ENCODE measurements at places on chromosomes 7 and 10.

GRCh38 chr7:70037171-70037933 is 439.1 kb downstream of the AUTS2 start:
- no peak for DNase-seq

- no peak for DNase-seq
Observed at GRCh38 chr7:3691478-3692158, 390.6 kb downstream of the SDK1 start.

GRCh38 chr10:113004069-113004618 is 54.1 kb downstream of the TCF7L2 start:
- DNase-seq, result no peak

GRCh38 chr7:102843850-102844249 is 69.0 kb upstream of the LRRC17 start:
- DNase-seq, result no peak

DNA sequence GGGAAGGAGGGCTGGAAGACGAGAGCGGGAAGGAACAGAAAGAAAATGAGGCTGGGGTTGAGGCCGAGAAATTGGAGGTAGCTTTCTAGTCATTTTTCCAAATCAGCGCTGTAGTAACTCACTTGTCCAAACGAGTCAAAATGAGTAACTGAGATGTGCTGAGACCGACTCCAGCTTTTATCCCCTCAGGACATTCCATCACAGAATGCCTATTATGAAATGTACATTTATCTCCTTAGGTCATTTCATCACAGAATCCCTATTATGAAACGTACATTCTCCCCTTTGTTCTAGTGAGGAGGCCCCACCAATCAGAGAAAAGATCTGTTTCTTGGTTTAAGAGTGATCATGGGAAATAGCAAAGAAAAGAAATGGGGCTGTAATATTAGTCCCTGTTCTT is 55.7 kb upstream of the AMPH start:
- no peak for DNase-seq

- DNase-seq, result no peak
Observed at GRCh38 chr7:146235195-146235594, 118.6 kb downstream of the CNTNAP2 start.

DNA sequence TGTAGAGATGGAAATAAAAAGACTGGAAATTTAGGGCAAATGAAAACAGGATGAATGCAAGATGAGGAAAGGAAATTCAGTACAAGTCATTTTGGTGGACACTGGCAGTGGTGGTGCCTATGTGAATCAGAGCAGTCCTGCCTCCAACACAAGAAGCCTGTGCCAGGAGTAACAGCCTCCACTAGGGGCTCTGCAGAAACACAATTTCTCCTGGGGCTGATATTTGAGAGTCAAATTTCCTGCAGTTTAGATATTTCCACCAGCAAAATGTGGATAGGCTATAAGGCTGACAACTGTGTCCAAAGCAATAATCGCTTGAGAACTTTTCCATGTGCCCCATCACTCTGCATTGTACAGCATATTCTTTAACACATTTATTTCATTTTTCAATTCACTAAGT is 4.7 kb upstream of the PLXDC2 start:
- DNase-seq, result no peak

- no peak for DNase-seq
Observed at GRCh38 chr7:134515569-134516468, 11.5 kb upstream of the AKR1B10 start.

DNA sequence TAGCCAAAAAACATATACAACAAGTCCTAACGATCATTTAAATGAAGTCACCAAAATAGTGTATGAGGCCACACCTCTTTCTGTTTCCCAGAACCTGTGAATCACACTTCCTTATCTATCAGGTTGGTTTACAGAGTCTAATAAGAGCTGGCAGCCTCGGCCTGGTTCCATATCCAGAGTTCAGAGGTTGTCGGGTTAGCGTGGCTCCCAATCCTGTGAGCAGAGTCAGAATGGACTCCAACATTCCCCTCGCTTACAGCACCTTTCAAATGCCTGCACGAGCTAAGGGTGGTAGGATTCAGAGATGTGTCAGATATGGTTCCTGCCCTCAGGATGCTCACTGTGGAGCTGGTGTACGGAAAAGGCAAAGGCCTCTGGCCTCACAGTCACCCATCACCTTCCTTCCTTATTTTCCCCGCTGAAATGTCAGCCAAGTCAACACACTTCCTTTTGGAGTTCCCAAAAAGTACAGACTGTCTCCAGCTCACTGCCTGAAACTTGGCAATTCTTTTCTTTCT is 6.0 kb downstream of the IL15RA start:
- DNase-seq, result no peak

GRCh38 chr10:2760736-2761135 is 306.6 kb upstream of the PFKP start:
- no peak for DNase-seq

- DNase-seq, result no peak
Observed at GRCh38 chr10:15202639-15203038, 34.1 kb upstream of the NMT2 start.

GRCh38 chr7:128869944-128870285 is 7.3 kb downstream of the ATP6V1F start:
- no peak for DNase-seq

- no peak for DNase-seq
Observed at GRCh38 chr7:133839121-133839520, 288.0 kb upstream of the LRGUK start.

DNA sequence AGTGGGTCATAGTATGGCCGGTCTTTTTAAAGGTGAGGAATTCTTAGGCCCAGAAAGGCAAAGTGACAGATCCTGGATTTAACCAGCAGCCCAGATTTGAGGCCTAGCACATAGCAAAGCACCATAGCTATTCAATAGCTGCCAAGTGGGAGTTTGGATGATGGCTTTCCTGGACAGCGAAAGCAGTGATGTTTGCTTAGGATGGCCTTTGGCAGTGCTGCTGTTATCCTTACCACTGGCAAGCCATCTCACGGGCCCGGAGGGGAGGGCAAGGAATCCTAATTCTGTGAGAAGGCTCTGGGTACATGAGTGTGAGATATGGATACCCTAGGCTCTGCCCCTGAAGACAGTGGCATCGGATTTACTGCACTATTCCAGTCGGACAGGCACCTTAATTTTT is 50.4 kb downstream of the TCF7L2 start:
- no peak for DNase-seq

GRCh38 chr7:29449569-29450260 is 113.9 kb upstream of the PRR15 start:
- DNase-seq, result no peak

GRCh38 chr7:36598054-36598674 is 126.1 kb downstream of the AOAH start:
- DNase-seq, result no peak

DNA sequence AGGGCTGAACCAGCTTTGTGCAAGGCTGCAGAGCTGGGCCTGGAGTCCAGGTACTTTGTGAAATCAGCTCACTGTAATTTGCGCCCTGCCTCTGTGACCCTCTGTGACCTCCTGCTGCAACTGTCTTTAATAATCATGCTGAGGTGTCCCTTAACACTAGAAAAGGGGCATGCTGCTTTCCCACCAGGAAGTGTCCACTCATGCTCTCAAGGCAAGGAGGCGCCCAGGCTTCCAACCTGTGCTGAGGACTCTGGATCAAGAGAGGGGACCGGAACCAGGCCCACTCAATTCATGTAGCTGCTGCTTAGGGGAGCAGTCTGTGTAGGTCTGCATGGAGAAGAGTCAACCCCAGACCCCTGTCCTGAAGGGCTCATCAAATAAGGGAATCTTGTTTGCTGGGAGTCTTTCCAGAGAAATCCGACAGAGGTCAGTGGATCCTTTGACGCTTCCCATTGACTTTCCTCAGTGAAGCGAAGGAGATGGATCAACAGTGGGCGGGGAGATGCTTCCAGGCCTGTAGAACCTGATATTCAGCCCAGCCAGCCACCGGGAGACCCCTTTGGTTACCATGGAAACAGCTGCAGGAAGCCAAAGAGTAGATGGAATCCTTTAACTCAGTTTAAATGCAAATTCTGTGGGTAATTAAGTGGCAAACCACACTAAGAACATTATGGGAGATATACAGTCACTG is 945.9 kb downstream of the GRID1 start:
- DNase-seq, result no peak

DNA sequence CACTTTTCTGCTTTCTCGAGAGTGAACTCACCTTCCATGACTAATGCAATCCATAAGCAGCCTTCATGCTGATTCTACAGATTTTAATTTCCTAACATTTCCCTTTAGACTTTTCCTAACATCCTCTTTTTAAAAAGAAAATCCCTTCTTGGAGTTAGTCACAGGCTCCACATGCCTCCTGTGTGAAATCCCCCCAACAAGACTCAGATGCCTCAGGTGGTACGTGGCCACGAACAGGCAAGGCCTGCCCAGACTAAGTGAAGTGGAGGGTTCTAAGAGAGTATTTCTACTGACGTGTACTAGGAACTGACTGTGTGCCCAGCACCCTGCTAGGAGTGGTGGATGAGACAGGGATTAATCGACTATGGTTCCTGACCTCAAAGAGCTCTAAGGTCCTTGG is 125.9 kb upstream of the HPS1 start:
- DNase-seq, result no peak

DNA sequence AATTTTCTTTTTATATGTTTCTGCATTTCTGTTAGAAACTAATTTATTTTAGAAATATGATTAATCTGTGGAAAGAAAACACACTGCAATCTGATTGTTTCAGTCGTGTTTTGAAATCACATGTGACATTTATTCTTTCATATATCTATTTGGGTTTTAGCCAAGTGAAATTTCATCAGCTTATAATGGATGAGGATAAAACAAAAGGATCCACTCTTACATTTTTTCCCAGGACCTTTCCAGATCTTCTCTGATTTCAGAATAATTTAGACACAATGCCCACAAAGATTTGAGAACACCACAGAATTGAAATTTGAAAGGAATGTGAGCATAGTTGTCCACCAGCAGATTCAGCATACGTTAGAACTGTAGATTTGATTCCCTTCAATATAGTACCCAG is 29.1 kb downstream of the CBLL1 start:
- DNase-seq, result no peak

DNA sequence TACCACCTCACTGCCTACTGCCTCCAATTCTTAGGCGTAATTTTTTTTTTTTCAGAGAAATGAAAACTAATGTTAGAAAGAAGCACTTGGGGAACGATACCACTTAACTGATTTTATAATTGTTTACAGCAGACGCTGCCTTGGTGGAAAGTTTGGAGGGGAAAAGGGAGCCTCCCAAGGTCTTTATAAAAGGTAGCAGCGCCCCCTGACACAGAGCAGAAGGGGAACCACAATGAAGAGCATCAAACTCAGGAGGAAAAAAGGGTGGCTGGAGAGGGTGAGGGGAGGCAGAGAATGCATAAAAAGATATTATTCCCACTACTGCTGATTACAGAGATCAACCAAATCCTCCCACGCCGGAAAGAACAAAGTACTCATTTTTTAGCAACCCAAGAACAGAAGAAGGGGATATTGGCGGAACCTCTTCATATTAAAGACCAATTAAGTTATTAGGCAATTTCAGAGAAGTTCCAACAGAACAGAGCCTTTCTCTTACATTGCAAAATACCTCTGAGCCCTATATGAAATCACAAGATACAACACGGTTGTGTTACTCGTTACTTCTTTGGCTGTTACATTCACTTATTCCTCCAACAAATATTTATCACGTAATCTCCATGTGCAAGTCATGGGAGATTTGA is 135.8 kb downstream of the TEX36 start:
- DNase-seq, result no peak

DNA sequence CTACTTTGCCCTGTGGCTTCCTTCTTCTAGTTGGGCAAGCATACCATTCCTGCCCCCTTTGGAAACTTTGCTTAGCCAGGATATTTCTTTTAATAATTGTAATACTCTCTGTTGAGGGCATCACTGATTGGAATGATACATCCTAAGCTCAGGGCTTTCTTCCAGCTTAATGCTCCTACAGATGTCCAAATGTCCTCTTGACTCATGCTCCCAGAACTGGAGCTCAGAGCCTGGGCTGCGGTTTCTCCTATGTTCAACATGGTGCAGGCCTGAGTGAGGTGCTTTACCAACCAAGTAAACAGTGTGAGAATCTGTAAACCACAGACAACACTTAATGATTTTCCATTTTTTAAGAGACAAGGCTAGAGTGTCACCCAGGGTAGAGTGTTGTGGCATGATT is 108.6 kb downstream of the LRRC4 start:
- no peak for DNase-seq
